CD4-positive, alpha-beta T cell treated with Interleukin-6 at 100 ng/mL for 8 hours (primary cell): ENCODE measurements at places on chromosomes 4 and X.

DNA sequence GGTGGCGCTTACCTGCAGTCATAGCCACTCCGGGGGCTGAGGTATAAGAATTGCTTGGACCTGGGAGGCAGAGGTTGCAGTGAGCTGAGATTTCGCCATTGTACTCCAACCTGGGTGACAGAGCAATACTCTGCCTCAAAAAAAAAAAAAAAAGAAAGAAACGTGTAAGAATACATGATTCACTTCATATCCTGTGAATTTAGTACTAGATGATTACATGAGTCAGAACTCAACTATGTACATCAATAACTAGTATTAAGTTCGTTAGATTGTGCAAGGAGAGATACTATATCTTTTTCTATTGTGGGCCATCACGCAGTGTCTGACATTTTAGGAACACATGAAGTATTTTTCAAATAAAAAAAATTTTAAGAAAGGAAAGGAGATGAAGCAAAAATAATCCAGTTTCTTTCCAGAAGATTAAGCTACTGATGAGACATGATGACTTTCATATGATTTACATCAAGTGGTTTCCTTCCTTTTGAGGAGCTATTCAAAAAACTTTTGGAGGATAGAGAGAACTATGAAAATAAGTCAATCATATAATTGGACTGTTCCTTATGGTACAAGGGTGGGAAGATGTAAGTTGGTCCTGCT lies 64.7 kb upstream of the EXOC1L start:
- DNase-seq = no peak

- no peak for DNase-seq
These were observed 32.7 kb upstream of the LIMCH1 start for GRCh38 chr4:41505161-41505661.

- no peak for DNase-seq
These were observed 77.2 kb downstream of the DDIT4L start for GRCh38 chr4:100113096-100113495.

DNA sequence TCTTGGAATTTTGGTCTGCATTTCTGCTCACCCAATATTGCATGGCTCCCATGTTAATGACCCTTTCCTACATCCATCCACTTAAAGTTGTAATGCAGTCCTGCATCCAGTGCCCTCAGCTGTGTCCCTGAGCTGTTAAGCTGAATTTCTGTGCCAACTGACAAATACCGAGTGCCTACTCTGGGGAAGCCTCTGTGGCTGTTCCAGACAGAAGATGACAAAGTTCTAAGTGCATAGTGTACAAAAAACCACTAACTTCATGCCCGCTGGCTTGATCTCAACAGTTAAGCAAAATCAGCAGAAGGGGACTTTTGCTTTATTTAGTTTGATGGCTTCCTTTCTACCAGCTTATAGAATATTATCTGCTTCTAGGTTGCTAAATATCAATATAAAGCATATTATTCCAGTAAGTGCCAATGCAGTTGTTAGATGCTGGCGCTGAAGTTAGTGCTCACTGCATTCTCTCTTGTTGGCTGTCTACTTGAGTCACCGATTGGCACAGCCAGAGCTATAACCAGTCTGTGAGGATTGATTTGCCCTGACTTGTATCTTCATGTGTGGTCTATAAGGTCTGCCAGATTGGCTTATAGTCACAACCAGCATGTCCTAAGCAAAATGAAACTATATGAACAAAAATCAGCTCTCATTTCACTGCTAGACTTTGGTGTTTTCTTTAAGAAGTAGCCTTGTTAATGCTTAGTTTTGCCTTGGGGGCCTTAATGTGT lies 98.9 kb downstream of the KLHL8 start:
- no peak for DNase-seq

DNA sequence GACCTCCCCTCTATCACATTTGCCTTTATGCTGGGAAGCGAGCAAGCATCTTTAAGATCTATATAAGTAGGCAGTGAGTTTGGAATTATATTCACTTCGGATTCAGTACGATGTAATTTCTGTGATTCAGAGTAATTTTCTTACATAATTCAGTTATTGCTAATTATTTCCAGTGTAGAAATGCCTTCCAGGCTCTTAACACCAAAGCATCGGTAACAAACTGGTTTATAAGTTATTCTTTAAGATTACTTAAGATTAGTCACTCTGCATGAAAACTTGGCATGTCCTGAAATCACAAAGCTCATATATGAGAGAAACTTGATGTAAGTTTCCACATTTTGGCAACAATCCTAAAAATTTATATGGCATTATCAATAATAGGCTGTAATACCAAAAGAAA lies 120.8 kb downstream of the ADAMTS3 start:
- no peak for DNase-seq
